Activated CD8-positive, alpha-beta T cell treated with anti-CD3 and anti-CD28 coated beads, Interleukin-2, amount 10 ng/mL, durations not matched to agents 7 days and 5 days (primary cell): ENCODE measurements at places on chromosomes 4 and X. TPM values are rescaled to one million over a fixed set of nuclear protein-coding genes. Genes with fewer than 3 reads are reported as not detected.

- H3K27ac ChIP-seq, result no peak overlapping the region
- DNase-seq, result no peak
- H3K27me3 ChIP-seq, result no peaks in the 10 kb centered on the region
- no peak overlapping the region for H3K4me3 ChIP-seq
- H3K4me1 ChIP-seq, result no peaks in the 10 kb centered on the region
Measured at GRCh38 chr4:166415749-166416148, 542.7 kb downstream of the TLL1 start.

DNA sequence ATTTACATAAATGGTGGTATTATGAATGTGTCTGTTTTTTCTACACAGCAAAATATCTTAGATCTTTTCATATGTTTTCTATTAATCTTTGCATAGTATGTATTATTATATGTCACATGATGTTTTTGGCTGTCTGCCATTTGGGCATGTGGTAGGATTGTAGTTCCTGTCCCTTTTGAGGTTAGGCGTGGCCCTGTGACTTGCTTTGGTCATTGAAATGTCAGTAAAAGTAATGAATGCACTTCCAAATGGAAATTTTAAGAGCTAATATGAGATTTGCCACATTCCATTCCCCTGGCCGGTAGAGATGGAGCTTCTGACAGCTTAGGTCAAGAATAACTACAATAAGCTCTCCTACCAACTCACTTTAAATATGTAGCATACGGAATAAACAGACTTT lies 45.1 kb downstream of the JADE3 start:
- no peak overlapping the region for H3K4me3 ChIP-seq
- no peaks in the 10 kb centered on the region for H3K36me3 ChIP-seq
- peaks cover 3% of the 10 kb centered on the region for H3K27me3 ChIP-seq
- DNase-seq, result no peak
- no peak overlapping the region for H3K27ac ChIP-seq
- no peaks in the 10 kb centered on the region for H3K4me1 ChIP-seq

GRCh38 chr4:37445023-37445422 lies 200.5 kb downstream of the NWD2 start:
- H3K36me3 ChIP-seq, result no peaks in the 10 kb centered on the region
- DNase-seq, result no peak
- H3K4me1 ChIP-seq, result no peaks in the 10 kb centered on the region
- no peak overlapping the region for H3K4me3 ChIP-seq
- no peak overlapping the region for H3K27ac ChIP-seq

- no peak overlapping the region for H3K4me3 ChIP-seq
- no peaks in the 10 kb centered on the region for H3K27me3 ChIP-seq
- no peaks in the 10 kb centered on the region for H3K4me1 ChIP-seq
- no peak for DNase-seq
Measured at GRCh38 chrX:80828232-80828631, 18.6 kb upstream of the BRWD3 start.

DNA sequence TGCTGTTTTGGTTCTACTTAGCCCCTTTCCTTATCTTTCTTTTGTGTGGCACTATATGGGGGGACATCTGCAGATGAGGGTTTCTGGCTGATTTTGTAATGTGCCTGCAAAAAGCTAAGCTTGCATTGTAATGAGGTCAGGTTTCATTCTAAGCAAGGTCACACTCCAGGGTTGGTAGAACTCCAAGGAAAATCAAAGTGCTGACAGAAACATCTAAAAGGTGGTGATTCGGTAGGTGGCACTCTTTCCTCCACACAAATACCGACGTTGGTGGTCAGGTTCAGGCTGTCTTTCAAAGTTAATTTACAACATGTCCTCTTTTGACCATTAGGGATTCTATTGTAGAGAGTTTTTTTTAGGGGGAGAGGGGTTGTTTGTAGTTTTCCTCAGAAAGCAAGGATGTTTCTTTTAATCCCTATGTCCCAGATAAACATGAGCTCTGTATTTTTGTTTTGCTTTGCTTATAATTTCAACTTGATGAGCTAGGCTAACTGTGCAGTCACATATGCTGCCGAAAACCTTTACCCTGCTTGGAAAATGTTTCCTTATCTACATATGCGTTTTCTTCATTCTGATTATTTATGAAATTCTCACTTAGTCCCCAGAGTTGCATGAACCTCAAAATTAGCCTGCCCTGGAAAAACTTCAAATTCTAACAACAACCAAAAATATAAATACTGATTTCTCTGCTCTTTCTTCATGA lies 434.2 kb downstream of the PPARGC1A start:
- H3K4me3 ChIP-seq, result no peak overlapping the region
- no peaks in the 10 kb centered on the region for H3K4me1 ChIP-seq
- no peak for DNase-seq
- no peaks in the 10 kb centered on the region for H3K27me3 ChIP-seq

- H3K4me1 ChIP-seq, result peaks cover 25% of the 10 kb centered on the region
- DNase-seq, result no peak
- H3K4me3 ChIP-seq, result no peak overlapping the region
- no peaks in the 10 kb centered on the region for H3K36me3 ChIP-seq
Measured at GRCh38 chr4:78722320-78722719, 53.8 kb upstream of the BMP2K start.

DNA sequence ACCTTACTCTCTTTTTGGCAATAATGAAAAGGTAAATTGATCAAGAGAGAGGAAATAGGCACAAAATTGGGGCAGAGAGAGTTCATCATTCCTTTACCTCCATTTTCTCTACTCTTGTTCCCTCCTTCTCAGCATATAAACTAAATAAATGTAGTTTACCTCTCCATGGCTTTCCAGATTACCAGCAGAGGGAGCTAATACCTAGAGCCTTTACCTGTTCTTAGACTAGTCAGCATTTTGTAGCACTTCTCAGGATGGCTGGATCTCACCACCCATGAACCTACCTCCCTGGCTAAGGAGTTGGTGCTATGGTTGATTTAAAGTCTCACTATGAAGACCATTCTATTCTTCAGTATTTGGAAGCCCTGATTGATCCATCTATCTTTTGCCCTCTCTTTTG lies 15.7 kb downstream of the OFD1 start:
- no peak overlapping the region for H3K27ac ChIP-seq
- peak; percentile 24 for DNase-seq
- H3K4me1 ChIP-seq, result peaks cover 28% of the 10 kb centered on the region
- no peaks in the 10 kb centered on the region for H3K27me3 ChIP-seq
- H3K4me3 ChIP-seq, result no peak overlapping the region

- H3K4me3 ChIP-seq, result no peak overlapping the region
- no peaks in the 10 kb centered on the region for H3K36me3 ChIP-seq
- H3K27ac ChIP-seq, result no peak overlapping the region
- no peak for DNase-seq
- no peaks in the 10 kb centered on the region for H3K27me3 ChIP-seq
Measured at GRCh38 chrX:133321451-133321850, 93.8 kb downstream of the GPC4 start.

DNA sequence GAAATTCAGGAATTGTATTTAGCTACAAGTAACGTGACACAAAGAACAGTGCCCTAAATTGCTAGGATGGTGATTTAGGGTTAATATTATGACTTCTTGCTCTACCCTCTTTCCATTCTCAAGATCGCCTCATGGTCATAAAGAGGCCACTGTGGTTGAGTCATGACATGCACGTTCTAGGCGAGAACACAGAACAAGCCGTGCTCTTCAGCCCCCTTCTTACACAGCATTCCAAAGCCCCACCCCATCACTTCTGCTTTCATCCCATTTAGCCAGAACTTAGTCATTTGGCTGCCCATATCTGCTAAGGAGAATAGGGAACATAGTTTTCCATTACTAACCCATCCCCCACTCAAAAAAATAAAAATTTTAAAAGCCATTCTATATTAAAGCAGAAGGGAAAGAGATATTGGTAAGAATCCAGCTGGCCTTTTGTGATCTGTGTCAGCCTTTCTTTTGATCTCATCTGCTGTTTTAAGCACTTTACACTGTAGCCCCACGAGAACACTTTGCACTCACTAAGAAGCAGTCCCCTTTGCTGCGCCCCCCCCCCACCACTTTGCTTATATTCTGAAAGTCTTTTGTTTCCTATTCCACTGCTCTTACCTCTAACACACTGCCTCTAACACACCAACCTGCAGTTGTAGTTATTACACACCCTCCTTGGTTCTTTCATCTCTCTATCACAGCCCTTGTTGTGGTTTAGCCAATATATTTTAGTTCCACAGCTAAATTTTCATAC lies 28.4 kb downstream of the NPNT start:
- H3K4me1 ChIP-seq, result no peaks in the 10 kb centered on the region
- DNase-seq, result no peak
- no peak overlapping the region for H3K4me3 ChIP-seq

GRCh38 chrX:27575565-27575964 lies 14.6 kb upstream of the DCAF8L2 start:
- no peak overlapping the region for H3K4me3 ChIP-seq
- DNase-seq, result no peak
- no peaks in the 10 kb centered on the region for H3K36me3 ChIP-seq
- H3K27ac ChIP-seq, result no peak overlapping the region
- H3K27me3 ChIP-seq, result no peaks in the 10 kb centered on the region

DNA sequence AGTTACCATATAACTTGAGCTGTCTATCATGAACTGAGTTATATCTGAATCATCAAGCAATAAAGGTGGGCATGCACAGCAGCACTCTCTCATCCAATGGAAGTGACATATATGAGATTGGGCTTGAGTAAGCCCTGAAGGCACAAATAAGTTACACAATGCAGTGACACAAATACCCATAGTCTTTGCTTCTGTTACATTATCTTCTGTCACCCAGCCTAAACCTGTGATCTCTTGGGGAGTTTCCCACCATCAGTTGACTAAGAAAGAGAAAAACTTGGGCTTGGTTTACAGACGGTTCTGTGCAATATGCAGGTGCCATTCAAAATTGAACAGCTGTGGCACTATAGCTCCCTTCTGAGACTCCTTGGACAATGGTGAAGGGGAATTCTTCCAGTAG lies 138.8 kb upstream of the IL15 start:
- H3K4me1 ChIP-seq, result no peaks in the 10 kb centered on the region
- H3K27me3 ChIP-seq, result no peaks in the 10 kb centered on the region
- no peak overlapping the region for H3K4me3 ChIP-seq
- no peak for DNase-seq
- no peaks in the 10 kb centered on the region for H3K36me3 ChIP-seq

- DNase-seq, result no peak
- H3K4me3 ChIP-seq, result no peak overlapping the region
- no peaks in the 10 kb centered on the region for H3K36me3 ChIP-seq
- no peak overlapping the region for H3K27ac ChIP-seq
- H3K4me1 ChIP-seq, result no peaks in the 10 kb centered on the region
Measured at GRCh38 chr4:180828455-180829018, 1414.7 kb upstream of the TENM3 start.

DNA sequence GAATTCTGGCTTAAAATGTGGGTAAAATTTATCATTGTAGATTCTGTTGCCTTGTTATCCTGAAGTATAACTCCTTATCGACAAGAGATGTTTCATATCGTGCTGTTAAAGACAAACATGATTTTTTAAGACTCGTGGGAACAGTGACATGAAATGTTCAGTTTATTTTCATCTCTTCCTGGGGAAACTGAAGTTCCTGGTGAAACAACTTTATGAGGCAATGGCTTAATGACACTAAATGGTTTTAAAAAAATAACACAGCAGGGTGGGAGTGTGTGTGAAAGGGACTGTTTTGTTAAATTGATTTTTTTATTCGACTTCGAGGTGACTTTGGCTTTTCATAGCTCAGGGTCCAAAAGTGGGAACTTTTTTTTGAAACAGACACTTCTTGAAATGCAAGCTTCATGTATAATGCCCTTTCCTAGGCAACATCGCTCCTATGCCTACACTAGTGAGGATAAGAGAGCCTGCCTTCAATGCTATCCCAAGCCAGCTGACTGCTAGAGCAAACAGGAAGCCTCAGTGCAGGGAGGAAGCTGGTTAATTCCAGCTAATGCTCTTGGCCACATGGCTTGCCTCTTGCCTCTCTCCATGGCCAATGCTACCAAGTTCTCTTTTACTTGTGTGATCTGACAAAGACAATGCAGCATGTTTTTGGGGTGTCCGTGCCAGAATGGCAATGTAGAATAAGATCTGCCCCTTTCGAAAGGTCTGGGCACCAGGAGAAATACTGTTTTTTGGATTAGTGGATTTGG lies 80.9 kb upstream of the PLAC1 start:
- H3K27ac ChIP-seq, result no peak overlapping the region
- no peaks in the 10 kb centered on the region for H3K36me3 ChIP-seq
- no peaks in the 10 kb centered on the region for H3K4me1 ChIP-seq
- no peaks in the 10 kb centered on the region for H3K27me3 ChIP-seq
- no peak overlapping the region for H3K4me3 ChIP-seq

DNA sequence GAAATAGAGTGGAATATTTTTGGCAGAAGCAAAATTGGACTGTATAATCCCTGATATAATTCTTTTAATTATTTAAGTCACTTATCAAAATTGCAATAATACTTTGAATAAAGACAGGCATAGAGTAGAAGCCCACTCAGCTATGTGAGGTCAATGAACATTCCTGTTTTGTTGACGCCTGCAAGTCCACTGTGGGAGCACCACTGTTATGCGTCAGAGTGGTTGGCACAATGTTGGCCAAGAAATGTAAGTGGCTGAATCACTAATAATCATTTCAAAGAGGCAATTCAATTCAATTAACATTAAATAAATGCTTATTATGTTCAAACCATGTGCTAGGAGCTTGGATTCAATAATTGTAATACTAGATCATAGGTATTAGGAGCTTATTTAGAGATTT lies 221.0 kb downstream of the SPCS3 start:
- no peak for DNase-seq
- no peak overlapping the region for H3K4me3 ChIP-seq
- H3K36me3 ChIP-seq, result no peaks in the 10 kb centered on the region
- H3K27ac ChIP-seq, result no peak overlapping the region
- H3K27me3 ChIP-seq, result no peaks in the 10 kb centered on the region

DNA sequence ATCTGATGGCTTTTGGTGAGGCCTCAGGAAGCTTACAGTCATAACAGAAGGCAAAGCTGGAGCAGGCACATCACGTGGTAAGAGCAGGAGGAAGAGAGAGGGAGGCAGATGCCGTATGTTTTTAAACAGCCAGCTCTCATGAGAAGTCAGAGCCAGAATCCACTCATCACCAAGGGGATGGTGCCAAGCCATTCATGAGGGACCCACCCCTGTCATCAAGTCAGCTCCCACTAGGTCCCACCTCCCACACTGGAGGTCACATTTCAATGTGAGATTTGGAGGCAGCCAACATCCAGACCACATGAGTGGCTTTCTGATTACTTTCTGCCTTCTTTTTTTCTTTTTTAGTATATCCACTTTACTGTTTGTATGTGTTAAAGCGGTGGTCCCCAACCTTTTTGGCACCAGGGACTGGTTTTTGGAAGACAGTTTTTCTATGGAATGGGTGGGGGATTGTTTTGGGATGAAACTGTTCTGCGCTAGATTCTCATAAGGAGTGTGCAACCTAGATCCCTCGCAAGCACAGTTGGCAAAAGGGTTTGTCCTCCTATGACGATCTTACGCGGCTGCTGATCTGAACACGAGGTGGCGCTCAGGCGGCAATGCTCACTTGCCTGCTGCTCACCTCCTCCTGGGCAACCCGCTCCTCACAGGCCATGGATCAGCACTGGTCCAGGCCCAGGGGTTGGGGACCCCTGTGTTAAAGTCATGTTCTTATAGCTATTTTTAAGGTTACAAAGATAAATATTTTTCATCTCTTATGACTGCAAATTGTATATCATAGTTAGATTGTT lies 61.7 kb downstream of the SLIT2 start:
- no peaks in the 10 kb centered on the region for H3K4me1 ChIP-seq
- no peaks in the 10 kb centered on the region for H3K36me3 ChIP-seq
- no peak overlapping the region for H3K4me3 ChIP-seq
- no peak for DNase-seq

RAB9B gene
- total RNA-seq, result 0.31 TPM

MAOA gene
- total RNA-seq, result not detected

MAGIX gene
- total RNA-seq, result 0.97 TPM

PABPC1L2B gene
- total RNA-seq, result not detected

ENOX2 gene
- 14.2 TPM for total RNA-seq

ZNF275 gene
- total RNA-seq, result 20.8 TPM

CCDC110 gene
- not detected for total RNA-seq
